Stimulated activated CD8-positive, alpha-beta memory T cell treated with anti-CD3 and anti-CD28 coated beads, Interleukin-2, amount 100 ng/mL, for 48 hours (primary cell): ENCODE measurements at places on chromosomes 1 and 21.

DNA sequence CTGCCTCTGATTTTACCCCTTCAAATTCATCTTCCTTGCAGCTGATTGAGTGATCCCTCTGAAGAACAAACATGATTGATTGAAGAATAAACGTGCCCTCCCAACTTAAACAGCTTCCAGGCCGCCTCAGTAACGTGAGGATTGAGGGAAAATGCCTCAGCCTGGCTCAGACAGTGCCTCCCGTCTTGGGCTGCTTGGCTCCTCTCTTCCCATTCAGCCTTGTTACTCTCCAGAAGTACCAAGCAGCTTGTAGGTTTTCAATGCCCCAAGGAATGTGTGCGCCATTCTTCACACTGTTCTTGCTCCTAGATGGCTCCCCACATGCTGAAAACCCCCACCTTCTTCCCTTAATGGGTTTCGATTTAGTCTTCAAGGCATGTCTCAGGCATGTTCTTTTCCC is 51.8 kb downstream of the ST6GALNAC5 start:
- DNase-seq: no peak

GRCh38 chr21:21366277-21366676 is 368.1 kb downstream of the NCAM2 start:
- no peak for DNase-seq

GRCh38 chr1:227447531-227447990 is 115.8 kb upstream of the ZNF678 start:
- DNase-seq: no peak

DNA sequence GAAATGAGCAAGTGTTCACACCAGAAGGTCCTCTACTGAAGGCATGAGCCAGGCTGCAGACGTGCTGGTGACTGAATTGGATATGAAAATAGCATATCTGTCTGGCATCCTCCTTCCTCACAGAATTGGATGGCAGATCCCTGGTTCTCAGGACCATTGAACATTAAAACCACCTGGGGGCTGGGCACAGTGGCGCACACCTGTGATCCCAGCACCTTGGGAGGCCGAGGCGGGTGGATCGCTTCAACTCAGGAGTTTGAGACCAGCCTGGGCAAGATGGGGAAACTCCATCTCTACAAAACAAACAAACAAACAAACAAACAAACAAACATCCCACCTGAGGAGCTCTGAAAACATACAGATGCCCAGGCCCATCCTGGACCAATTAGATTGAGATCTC is 23.4 kb downstream of the TEX35 start:
- no peak for DNase-seq

DNA sequence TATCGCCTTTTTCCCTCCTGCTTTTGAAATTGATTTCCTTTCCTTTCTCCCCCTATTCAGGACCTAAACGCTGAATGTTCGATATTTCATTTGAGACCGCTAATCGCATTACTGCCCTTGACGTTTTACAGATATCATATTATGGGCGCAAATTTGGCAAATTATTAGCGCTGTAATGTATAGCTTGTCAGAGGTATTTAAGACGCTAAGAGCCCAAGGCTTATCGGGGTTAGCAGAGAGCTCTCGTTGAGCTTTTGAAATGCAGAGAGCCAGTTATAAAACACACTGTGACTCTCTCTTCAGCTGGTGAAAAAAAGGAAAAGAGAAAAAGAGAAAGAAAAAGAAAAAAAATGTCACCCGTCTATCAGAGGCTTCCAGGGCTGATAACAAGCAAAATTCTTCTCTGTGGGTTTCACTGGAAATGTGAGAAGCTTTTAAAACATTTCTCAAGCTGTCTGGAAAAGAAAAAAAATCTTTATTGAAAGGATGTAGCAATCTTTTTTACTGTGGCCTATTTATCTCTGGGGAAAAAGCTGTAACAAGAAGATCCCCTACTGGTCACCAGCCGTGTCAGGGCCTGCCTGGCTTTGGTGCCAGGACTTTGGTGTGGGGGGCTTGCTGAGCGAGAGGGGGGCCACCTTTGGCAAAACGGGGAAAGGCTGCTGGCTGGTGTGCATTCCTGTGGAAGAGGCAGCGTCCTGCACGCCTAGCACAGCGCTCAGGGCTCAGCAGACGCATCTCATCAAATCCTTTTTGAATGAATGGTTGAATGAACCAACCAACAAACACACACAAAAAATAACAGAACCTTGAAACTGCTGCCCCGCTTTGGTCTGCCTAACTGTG is 119.8 kb downstream of the RNF220 start:
- no peak for DNase-seq

GRCh38 chr1:224481601-224482000 is 47.0 kb upstream of the WDR26 start:
- no peak for DNase-seq

- no peak for DNase-seq
These were observed 10.8 kb downstream of the CCDC17 start for GRCh38 chr1:45612941-45613579.

DNA sequence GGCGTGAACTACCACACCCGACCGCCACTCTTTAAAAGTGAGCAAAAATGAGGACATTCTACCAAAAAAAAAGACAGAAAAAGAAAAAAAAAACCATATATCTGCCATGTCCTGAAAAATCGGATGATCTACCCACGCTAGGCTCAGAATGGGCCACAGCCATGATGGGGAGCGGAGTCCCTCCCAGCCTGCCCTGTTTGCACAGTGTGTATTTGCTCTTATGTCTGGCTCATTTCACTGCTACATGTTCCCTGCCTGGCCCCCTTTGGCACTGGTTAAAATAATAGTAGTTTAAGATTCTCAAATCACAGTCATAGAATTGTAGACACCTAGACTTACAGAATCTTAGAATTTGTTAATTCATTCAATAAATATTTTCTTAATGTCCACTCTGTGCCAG is 121.9 kb downstream of the PTPRU start:
- DNase-seq: no peak

DNA sequence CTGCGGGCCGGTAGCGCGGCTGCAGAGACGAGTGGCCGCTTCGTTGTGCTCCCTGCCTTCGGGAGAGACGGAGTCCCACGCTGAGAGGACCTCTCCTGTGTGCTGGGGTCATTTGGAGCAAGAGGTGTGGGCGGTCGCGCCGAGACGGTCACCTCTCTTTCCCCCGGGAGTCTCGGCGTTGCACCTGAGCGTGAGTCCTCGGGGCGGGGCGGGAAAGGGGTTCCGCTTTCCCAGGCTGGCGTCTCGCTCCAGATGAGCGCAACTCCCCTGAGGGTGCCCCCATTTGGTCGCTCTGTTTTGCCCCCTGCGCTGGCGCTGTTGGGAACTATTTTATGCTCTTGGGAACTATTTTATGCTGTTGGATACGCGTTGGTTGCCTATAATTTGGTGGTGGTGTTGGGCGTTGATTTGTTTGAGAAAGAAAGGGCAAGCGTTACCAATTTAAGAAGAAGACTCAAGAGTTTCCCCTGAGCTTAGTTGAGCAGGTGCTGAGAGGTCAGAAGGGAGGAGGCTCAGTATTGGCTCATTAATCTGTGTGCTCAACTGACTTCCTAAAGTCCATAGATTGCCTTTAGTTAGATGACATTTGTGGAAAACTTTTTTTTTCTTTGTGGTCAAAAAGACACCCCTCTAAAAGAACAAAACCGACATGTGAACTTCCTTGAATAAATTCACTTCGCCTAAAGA is 683 bp downstream of the LRRC8B start:
- peak; percentile 32 for DNase-seq

DNA sequence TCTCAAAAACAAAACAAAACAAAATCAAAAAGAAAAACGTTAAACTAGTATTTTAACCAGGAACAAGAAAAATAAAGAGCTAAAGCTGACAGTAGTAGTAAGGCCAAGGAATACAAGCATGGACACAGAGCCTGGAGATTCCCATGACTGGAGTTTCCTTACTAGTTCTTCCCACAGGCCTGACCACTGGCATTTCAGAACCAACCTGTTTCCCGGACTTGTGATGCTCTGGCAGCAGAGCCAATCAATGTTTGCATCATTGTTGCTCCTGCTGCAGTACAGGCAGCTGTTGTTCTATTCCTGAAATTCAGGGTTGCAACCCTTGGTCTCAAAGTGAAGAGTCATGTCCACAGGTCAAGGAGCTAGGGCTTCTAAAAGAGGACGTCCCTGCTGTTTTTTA is 111.3 kb upstream of the WARS2 start:
- no peak for DNase-seq

DNA sequence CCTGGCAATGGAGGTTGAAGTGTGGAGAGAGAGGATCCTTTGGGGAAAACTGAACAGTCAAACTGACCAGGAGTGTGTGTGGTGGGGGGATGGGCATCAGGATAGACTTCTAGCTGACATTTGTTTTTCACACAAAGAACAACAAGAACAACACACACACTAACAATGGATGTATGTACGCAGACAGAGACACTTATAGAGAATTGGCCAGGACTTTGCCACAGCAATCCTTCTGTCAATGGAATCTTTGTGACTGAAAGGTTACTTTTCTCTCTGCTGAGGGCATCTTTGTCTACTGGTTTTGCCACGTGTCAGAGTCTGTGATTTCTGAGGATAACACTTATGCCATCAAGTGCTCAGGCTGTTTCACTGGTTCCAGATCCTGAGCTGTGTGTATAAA is 12.4 kb upstream of the FCGR2A start:
- no peak for DNase-seq

- no peak for DNase-seq
These were observed 21.8 kb downstream of the MIS18A start for GRCh38 chr21:32256873-32257620.

DNA sequence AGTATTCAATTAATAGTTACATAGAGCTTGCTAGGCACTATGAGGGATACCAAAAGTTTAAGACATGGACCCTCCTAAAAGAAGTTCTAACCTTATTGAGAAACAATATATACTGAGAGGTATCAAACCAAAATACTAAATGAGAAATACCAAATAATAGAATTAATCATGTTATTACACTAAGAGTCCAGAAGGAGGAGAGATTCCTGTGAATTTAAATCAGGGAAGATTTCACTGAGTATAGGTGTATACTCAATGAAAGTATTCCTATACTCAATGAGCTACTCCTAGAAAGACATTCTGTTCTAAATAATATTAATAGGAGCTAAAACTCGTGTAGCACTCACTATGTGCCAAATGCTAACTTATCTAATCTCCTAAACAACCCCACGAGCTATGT is 9.4 kb downstream of the CR1L start:
- no peak for DNase-seq

- DNase-seq: no peak
These were observed 18.6 kb downstream of the SPOCD1 start for GRCh38 chr1:31797216-31797615.

DNA sequence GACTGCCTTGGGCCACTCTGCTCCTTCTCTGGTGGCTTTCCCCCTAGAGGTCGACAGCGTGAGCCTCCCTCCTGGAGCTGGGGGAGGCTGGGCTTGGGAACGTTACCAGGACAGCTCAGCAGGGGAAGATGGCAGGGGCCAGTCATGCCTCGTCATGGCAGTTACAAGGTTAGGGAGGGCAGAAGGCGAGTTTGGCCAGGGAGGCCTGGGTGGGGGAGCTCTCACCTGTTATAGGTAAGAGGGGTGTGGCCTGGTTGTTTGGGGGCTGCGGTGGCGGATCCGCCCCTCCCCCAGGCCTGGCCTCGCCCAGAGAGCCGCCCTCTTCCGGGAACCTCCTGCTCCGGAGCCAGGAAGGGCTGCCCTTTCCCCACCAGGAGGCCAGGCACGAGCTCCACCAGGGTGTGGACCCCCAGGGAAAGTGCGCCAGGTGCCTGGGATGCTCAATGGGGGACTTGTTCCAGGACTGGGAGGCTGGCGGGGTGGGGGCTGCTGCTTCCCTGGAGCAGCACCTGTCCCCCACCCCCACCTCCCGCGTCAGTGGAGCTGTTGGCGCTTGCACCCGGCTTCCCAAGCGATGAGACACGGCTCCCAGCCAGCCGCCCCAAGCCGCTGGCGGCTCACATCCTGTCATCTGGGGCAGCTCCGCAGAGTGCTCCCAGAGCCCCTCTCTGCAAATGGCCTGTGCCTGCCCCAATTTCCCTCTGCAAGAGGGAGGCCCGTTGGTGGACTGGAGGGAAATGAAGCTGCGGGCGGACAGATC is 23.6 kb upstream of the PKP1 start:
- DNase-seq: no peak

- no peak for DNase-seq
These were observed 42.8 kb upstream of the CACNA1E start for GRCh38 chr1:181440510-181440909.

GRCh38 chr21:42616446-42616845 is 37.0 kb upstream of the PDE9A start:
- DNase-seq: no peak

- peak; percentile 40 for DNase-seq
These were observed 741 bp downstream of the RGS2 start for GRCh38 chr1:192809307-192810252.

GRCh38 chr1:154344977-154345837 is 19.9 kb downstream of the ATP8B2 start:
- peak; percentile 65 for DNase-seq
